ENCODE measurements at places on chromosomes 6 and 20.

GRCh38 chr6:43703512-43704429 lies 16.2 kb upstream of the MRPS18A start:
- DNase-seq, result no peak

DNA sequence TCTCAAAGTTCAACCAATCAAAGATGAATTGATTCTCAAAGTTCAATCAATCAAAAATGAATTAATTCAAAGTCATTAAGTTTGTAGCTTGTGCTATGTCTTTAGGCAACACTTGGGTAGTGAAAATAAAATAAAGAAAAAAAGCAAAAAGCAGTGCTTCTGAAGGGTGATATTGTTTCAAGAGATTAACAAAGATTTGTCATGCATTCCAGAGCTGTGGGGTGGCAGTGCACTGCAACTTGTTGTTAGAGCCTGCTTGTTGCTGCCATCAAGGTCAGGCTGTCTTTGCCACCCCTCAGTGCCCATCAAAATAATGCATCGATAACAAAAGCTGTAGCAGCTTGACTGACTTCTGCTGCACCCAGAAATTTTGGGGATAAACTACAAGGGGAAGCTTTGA lies 128.6 kb downstream of the RNF144B start:
- DNase-seq, result no peak

GRCh38 chr6:158996856-158997255 lies 3.1 kb downstream of the RSPH3 start:
- no peak for DNase-seq

- no peak for DNase-seq
Measured at GRCh38 chr6:57265755-57266221, 43.7 kb upstream of the RAB23 start.

- no peak for DNase-seq
Measured at GRCh38 chr6:15990179-15990578, 138.7 kb upstream of the MYLIP start.

GRCh38 chr6:31168606-31169005 lies 1.9 kb downstream of the POU5F1 start:
- DNase-seq, result no peak

- no peak for DNase-seq
Measured at GRCh38 chr6:15404685-15404980, 158.8 kb downstream of the JARID2 start.

- DNase-seq, result no peak
Measured at GRCh38 chr20:43925801-43926200, 11.1 kb downstream of the TOX2 start.

DNA sequence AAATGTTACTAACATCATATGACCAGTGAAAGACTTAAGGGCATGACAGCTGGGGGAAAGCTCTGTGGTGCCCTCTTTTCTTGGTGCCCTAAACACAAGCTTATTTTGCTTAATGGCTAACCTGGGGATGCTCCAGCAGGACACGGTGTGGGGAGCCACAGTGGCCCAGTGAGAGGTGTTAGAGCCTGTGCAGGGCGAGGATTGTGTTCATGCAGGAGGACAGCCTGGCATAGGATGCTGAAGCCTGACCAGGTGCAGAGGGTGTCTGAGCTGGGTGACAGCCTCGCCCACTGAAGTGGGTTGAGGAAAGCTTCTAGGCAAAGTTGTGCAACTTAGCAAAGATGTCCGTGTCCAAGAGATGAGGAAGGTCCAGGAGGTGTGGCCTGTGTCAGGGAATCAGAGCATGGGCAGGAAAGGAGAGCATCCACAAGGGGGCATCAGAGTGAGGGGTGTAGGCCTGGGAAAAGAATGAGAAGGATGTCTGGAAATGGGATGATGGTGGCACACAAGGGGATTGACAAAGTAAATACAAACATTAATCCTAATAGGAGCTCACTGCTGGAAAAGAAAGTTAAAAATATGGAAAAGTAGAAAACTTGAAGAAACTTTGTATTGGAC lies 33.9 kb downstream of the SLC17A4 start:
- DNase-seq, result peak; percentile 8

DNA sequence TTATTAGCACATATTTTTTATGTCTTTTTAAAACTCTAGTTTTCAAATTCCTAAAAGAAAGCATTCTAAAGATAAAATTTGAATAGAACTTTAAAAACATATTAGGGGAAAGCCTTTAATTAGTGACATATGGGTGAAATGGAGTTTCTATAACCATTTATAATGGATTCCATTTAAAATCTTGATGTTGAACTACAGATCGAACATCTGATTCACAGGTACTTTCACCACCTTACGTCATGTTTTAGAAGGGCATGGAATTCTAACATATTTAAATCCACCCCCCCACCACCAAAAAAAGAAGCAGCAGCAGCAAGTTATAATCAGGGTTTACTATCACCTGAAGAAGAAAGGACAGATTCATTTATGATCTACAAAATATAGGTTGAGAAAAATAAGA lies 298.4 kb downstream of the SMOC2 start:
- no peak for DNase-seq

GRCh38 chr6:7588506-7588905 lies 1.5 kb upstream of the SNRNP48 start:
- DNase-seq, result no peak

- DNase-seq, result no peak
Measured at GRCh38 chr20:19374216-19374615, 161.8 kb downstream of the SLC24A3 start.

- DNase-seq, result no peak
Measured at GRCh38 chr6:109010705-109011102, 83.9 kb downstream of the SESN1 start.

DNA sequence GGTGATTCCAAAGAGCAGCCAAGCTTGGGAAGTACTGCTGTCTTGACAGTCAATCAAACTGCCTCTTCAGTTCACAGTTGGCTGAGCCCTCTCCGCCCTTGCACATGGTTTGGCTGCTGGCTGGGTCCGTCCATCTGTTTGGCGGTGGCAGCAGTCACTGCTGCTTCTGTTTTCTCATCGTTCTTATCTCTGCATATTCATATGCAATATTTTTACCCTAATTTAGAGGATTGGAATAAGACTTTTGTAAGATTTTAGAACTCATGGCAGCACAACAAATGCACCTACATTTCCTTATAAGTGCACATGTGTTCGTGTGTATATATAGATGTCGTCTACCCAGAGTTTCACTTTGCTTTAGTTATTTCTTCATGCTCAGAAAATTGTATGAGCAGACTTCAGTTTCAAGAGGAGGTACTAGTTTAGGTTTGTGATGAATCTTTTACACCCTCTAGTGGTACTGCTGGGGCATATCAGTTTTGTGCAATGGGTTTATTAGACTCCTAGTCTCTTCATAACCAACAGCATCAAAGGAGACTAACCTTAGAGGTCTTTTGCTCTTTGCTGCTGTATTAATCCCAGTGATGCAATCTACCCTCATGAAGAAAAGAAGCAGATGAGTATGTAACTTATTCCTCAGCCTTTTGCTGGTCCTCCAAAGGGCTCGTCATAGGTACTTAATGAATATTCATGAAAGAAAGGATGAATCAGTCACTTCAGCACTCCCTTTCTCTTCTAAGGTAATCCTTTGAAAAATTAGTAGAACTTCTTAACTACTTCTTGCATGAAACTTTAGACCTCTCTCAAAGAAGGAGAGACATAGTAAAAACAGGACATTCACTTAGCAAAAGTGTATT lies 44.3 kb downstream of the KHDC1L start:
- DNase-seq, result no peak

DNA sequence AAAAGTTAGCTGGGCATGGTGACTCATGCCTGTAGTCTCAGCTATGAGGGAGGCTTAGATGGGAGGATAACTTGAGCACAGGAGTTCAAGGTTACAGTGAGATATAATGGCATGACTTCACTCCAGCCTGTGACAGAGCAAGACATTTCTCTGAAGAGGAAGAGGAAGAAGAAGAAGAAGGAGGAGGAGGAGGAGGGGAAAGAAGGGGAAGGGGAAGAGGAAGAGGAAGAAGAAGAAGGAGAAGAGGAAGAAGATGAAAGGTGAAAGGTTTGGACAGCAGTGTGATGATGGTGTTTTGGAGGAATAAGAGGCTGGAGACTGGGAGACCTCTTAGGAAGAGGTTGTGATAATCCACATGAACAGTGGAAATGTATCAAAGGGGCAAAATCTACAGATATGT lies 410.7 kb upstream of the JAG1 start:
- DNase-seq, result no peak

Measured in activated CD4-positive, alpha-beta T cell treated with anti-CD3 and anti-CD28 coated beads, Interleukin-2, amount 50 U/mL, for 4 hours (primary cell).